ENCODE measurements at places on chromosomes 11 and 22.

DNA sequence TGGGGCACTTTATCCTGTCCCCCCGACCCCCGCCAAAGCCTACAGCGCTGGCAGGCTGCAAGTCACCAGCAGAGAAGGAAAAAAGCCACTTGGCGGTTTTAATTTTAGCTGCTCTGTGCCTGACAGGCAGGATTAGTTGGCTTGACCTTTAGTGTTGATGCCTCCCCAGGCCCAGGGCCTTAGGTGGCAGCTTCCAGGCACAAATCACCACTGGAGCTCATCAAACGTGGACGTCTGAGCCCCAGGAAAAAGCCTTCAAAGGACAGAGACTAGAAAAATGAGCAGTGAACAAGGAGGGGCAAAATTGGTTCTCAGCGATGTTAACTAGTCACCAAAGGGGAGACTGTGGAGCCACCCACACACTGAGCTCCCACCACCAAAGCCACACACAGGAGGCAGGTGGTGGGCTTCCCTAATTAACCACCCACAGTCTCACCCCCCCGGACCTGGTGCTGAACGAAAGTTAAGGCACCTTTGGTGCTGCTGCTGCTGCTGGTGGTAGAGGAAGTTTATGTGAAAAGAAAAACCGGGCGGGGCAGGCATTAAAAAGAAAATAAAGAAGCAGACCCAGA lies 4.4 kb upstream of the PYGM start:
- no peak for DNase-seq

- DNase-seq = no peak
These were observed 146.8 kb downstream of the KIRREL3 start for GRCh38 chr11:126853732-126854131.

- no peak for DNase-seq
These were observed 10.6 kb upstream of the SLC22A12 start for GRCh38 chr11:64580412-64580811.

DNA sequence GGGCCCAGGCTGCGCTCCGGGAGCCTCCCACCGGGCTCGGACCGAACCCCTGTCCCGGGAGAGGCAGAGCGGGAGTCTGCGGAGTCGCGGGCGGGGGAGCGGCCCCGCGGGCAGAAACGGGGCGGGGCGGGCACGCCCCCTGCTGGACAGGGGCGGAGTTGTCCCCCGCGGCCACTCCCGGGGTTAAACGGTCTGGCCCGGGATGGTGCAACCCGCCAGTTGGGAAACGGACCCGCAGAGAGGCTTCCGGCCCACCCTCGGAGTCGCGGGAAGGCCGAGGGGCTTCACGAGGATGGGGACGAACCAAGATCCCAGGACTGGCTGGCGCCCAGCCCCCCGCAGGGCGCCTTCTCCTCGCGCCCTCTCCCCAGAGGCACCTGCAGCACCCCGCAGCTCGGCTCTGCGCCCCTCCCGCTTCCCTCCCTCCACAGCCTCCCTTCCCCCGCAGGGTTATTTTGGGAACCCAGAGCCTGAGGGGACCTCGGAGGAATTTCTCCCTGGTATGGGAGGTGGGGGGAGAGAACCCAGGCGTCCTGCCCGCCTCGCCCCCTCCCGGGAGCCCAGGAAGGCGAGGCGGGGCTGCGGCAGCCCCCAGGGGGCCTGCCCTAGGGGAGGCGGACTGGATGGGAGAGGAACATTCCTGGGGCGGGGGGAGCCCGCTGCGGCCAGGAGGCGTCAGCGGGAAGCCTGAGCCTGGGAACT lies 902 bp downstream of the RASGRP2 start:
- no peak for DNase-seq

- no peak for DNase-seq
These were observed 6.7 kb downstream of the ZBTB44 start for GRCh38 chr11:130308059-130308458.
